ENCODE measurements at places on chromosomes 5 and 9.
A peak's percentile ranks its signal among the peaks of the same experiment; 100 is the strongest.

- DNase-seq = no peak
Observed at GRCh38 chr5:144125163-144125726, 45.2 kb downstream of the YIPF5 start.

GRCh38 chr5:16586556-16586955 lies 30.2 kb downstream of the RETREG1 start:
- DNase-seq = no peak

- DNase-seq = no peak
Observed at GRCh38 chr5:68415177-68416085, 199.9 kb downstream of the PIK3R1 start.

DNA sequence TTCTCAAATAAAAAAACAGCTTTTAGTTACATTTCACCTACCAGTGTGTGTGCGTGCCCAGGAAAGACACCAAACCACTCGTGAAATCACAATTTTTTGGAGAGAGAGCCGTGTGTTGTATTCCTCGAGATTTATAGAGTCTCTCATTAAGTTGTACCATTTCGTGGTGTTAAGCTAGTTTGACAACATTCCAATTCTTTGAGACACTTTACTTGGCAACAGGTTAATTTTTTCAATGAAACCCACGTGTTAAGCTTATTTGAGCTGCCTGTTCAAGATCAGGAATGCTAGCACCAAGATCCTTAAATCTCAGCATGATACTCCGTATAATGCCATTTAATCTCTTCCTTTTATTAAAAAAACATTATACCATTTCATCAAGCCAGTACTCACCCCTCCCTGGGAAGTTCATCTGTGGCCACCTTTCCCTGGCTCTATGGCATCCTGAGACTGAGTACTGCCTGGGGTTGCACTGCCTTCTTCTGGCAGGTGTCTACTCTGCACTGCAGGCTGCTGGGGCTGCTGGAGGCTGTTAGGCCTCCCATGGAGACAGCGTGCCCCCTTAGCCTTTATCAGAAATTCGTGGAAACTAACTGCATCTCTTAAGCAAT lies 143.7 kb downstream of the ARHGAP26 start:
- DNase-seq = no peak

GRCh38 chr5:45037927-45038326 lies 229.2 kb downstream of the MRPS30 start:
- no peak for DNase-seq

- DNase-seq = no peak
Observed at GRCh38 chr5:120476063-120476462, 12.0 kb downstream of the PRR16 start.

GRCh38 chr9:129570450-129571297 lies 50.2 kb downstream of the C9orf50 start:
- no peak for DNase-seq

DNA sequence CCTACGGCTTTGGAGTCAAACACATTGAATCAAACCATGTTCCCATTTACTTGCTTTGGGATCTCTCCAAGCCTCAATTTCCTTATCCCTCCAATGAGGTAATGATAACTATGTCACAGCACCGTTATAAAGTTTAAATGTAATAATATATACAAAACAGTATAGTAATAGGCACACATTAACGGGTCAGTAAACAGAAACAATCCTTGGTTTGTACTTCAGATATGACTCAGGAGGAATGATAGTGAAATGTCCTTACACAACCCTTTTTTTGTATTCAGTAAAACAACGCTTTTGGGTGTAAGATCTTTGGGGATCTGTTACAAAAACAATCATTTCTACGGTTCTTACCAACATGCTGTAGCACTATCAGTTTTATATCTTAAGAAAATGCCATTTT lies 178.5 kb upstream of the GNA14 start:
- no peak for DNase-seq

GRCh38 chr5:175582697-175583096 lies 75.2 kb upstream of the HRH2 start:
- DNase-seq = no peak

DNA sequence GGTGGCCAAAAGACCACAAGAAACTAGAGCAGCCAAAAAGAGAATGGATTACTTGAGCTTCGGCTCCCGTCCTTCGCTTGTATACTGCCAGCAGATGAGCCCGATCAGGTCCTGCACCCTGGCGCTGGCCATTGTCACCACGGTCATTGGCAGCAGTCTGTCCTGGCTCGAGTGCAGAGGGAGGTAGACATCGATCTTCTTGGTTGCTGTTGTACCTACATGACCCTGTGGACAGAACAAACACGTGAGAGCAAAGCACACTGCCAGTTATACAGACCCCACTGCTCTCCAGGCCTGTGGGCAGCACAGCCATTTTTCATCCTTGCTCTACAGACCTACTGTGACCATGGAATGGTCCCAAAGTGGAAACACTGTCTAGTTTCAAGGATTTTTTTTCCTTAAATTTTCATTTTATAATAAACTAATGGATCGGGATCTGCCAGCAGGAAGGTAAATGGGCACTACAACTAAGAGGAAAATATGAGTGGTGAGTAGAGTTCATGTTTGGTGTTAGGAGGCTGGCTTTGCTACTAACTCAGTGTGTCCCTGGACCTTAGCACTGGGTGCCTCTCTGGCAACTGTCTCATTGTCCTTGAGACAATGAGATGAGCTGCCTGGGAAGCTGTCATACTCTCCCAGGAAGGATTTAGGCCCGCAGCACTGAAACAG lies 121.4 kb downstream of the MAPKAP1 start:
- DNase-seq = no peak

- DNase-seq = peak; percentile 16
Observed at GRCh38 chr9:34457266-34458012, 931 bp downstream of the FAM219A start.

DNA sequence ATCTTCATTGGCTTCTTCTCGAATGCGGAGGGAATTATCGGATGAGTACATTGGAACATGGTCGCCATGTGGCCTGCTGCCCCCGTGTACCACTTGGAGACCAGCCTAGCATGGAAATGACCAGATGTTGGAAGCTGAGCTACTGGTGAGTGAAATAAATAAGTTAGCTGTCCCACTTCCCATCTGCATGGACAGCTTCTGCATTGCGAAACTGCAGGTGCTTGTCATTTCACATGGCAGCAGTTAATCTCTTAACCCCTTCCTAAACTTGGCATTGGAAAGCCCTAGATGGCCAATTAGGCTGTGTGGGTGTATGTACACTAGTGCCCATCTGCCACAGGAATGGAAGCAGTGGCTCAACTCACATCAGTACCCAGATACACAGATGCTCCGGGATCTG lies 246.6 kb upstream of the IL12B start:
- DNase-seq = no peak

DNA sequence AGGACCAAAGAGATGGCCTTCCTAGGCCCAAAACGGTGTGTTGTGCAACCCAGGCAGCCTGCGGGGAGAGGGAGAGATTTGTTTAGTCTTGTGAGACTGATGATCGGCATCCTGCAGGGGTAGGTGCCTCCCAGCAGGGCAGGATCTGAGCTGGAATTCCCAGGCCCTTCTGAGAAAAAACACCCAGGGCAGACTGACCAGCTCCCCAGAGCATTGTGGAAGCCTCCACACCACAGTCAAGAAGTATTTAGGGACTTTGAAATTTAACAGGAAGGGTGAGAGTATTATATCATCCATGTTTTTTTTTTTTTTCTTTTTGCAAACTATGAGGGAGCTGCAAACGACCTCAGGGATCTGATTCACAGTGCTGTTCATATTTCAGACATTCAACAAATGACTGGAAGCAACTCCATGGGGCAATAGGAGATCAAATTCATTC lies 104.5 kb upstream of the LHFPL2 start:
- DNase-seq = no peak

- no peak for DNase-seq
Observed at GRCh38 chr9:23123048-23123632, 676.5 kb downstream of the DMRTA1 start.

GRCh38 chr5:72402959-72403628 lies 82.9 kb downstream of the PTCD2 start:
- no peak for DNase-seq

DNA sequence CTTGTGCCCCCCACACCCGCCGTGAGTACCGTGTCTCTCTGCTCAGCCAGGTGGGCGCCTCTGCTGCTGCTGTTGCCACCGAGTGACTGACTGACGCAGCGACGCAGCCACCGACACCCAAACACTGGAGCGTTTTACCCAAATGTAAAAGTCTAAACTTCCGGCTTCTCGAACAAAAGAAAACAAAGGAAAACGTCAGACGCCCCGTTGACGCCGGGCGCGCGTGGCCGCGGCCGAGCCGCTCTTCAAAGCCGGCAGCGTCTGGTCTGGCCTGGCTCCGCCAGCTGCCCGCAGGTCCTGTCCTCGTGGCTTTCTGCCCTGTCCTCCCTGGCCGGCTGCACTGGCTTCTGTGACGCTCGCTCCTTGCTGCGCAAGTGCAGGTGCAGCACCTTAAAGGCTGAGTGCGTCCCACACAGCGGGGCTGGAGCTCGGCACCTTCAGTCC lies 41.4 kb upstream of the CLPTM1L start:
- DNase-seq = peak; percentile 71
